ENCODE measurements at places on chromosomes 7 and 10.

GRCh38 chr7:19026888-19027287, 90.5 kb downstream of the TWIST1 start:
- DNase-seq: no peak

- no peak for DNase-seq
These were observed 96.5 kb downstream of the NRF1 start for GRCh38 chr7:129707910-129708499.

- no peak for DNase-seq
These were observed 1088.7 kb upstream of the AUTS2 start for GRCh38 chr7:68509603-68510002.

DNA sequence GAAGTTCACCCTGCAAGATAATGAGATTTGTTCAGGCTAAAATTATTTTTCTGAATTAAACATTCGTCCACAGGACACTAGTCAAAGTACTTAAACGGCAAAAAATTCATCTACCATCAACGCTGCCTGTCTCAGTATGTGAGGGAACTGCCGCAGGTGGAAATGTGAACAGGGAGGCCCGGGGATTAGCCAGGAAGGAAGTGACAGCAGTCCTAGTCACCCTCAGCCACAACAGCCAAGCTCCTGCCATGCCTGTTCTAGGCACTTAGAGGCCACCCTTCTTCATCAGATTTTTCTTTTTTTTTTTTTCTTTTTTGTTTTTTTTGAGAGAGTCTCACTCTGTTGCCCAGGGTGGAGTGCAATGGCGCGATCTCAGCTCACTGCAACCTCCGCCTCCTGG, 9.4 kb downstream of the NUDT5 start:
- no peak for DNase-seq

GRCh38 chr7:134197345-134197744, 70.2 kb downstream of the LRGUK start:
- DNase-seq: no peak

- DNase-seq: no peak
These were observed 16.7 kb downstream of the SKIDA1 start for GRCh38 chr10:21508706-21509331.

DNA sequence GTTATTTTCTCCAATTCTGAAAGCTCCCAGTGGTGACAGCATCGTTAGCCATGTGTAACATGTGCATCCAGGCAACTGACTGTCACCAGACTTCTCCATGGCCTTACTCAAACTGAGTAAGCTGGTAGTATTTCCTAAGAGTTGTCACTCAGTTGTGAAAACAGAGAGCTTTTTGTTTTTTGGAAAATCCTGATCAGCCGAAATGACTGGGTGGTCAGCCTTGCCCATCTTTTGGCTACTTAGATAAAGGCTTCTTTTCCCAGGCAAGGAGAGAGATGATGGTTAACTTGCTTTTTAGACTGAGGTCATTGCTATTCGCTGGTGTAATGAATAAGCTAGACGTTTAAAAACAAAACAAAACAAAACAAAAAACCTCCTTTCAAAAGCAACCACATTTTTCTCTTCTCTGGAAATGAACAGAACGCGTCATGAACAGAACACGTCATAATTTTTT, 159.5 kb upstream of the KLF14 start:
- DNase-seq: peak; percentile 40

- no peak for DNase-seq
These were observed 30.3 kb upstream of the ATXN7L1 start for GRCh38 chr7:105906695-105907094.

- no peak for DNase-seq
These were observed 79.6 kb upstream of the RET start for GRCh38 chr10:42997151-42997848.

DNA sequence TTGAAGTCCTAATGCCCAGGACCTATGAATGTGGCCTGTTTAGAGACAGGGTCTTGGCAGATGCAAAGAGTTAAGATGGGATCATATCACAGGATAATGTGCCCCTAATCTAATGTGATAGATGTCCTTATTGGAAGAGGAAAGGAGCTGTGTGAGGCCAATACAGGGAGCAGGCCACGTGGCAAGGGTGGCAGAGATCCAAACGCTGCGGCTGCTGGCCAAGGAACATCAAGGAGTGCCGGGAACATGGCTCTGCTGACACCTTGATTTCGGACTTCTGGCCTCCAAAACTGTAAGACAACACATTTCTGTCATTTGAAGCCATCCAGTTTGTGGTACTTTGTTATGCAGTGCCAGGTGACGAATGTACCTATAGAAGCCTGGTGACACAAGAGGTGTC, 37.7 kb upstream of the EZH2 start:
- no peak for DNase-seq

GRCh38 chr10:80144067-80144695, 11.7 kb downstream of the PLAC9 start:
- DNase-seq: no peak

- no peak for DNase-seq
These were observed 213.6 kb downstream of the DOCK4 start for GRCh38 chr7:111992601-111993000.

DNA sequence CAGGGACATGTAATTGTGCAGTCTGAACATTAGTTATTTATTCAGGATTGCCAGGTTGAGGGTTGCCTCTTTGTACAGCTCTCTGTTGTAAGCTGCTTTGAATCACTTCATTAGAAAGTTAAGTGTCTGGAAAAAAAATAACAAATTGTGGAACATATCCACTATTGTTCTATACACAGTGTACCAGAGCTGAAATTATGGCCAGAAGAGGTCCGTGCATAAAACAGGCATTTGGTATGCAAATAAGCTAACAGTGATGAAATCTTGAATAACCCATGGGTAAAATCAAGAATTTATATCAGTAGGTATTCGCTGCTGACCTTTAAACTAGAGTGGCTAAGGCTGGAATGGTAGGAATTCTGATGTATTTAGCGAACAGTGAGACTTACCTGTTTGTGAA, 152.1 kb downstream of the LHFPL3 start:
- no peak for DNase-seq

- DNase-seq: no peak
These were observed 593.1 kb downstream of the SORCS1 start for GRCh38 chr10:106571192-106571946.

- DNase-seq: no peak
These were observed 1.9 kb downstream of the DMTF1 start for GRCh38 chr7:87154166-87154565.

DNA sequence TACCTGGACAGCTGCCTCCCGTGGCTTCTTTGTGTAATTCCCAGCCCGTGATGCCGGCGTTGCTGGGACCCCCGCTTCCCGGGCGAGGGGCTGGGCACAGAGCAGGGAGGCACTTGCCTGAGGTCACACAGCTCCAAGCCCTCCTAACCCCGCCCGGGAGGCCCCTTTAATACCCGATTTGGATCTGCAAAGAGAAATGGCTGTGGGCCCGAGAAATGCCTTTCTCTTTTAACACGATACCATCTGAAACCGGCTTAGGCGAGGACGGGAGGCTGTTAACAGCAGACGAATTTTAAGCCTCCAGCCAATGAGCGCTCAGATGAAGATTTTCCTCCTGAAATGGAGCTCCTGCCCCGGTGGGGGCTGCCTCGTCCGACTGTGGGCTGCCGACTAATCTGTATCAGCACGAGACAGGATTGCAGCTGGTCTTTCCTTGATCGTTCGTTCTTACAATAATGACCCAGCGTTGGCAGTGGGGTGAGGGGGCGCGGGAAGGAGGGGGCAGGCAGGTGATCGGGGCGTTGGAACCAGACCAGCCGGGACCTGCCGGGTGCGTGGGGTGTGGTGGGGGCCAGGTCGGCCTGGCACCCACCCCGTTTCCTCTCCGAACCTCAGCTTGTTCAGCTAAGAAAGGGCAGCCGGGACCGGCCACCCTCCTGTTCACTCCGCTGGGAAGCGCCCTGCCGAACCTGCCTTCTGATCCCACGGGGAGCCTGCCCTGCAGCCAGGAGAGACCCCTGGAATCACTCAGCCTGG, 36.2 kb upstream of the FOXL3 start:
- DNase-seq: no peak

DNA sequence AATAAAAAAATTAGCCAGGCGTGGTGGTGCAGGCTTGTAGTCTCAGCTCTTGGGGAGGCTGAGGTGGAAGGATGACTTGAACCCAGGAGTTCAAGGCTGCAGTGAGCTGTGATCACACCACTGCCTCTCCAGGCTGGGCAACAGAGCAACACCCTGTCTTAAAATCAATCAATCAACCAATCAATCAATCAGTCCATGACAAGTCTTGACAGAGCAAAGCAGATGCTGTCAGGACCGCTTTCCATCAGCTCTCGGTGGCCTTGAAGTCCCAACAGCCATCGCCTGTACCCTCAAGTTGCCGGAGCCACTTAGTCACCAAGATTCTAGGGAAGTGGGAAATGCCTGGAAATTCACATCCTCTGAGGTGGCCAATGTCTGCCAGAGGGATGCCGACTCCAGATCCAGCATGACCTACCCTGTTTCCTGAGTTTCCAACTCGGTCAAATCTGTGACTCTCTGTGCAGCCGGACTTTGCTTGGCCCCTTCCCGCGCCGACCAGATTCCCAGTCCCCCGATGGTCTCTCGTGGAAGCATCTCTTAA, 871 bp upstream of the CCL24 start:
- no peak for DNase-seq

DNA sequence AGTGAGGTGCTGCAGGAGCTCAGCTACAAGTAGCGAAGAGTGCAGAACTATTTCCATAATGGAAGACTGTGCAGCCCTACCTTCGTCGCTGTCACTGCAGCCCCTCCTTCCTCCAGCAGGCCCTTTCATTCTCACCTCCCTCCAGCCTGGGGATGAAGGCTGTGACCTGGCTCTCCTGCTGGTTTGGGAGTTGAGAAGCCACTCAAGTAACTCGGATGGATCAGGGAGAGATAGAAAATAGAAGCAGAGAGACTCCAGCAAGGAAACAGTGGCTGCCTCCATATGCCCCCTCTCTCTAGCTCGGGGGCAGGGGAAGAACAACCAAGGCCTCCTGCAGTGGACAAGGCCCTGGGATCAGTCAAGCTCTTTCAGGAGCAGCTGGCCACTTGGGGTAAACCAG, 37.4 kb upstream of the NPFFR1 start:
- no peak for DNase-seq

DNA sequence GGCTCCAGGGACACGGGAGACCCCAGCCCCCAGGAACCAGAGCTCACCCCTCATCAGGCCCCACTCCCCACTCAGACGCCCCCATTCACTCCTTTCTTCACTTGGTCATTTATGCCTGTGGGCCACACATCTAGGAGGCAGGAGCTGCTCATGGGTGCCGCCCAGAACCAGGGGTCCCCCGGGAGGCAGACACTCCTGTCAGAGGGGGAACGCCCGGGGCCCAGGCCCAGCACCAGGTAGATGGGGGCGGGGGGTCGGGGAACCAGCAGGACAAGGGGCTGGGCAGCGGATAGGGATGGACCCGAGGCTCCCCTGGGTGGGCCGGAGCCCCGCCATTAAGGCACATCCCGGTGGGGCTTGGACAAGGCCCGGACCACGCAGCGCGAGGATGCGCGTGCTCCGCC, 11.8 kb downstream of the CALY start:
- DNase-seq: no peak

GRCh38 chr10:28494420-28494819, 38.5 kb upstream of the WAC start:
- DNase-seq: no peak

GRCh38 chr10:102611514-102612087, 32.7 kb upstream of the TRIM8 start:
- no peak for DNase-seq

GRCh38 chr7:76506081-76506440, 4.3 kb upstream of the UPK3B start:
- DNase-seq: no peak

DNA sequence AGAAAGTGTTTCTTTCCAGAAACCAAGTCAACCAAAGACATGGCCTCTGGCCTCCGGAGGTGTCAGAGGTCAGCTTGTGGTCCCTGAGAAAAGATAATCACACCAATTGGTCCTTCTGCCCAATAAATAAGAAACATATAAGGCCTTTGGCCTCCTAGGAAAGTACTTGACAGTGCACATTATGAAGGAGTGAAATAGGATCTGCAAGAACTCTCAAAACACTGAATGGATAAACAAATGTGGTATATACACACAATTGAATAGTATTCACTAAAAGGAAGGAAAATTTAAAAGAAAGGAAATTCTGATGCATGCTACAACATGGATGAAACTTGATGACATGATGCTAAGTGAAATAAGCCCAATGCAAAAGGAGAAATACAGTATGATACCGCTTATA, 35.4 kb upstream of the NRF1 start:
- DNase-seq: no peak

- no peak for DNase-seq
These were observed 8.4 kb downstream of the CYCS start for GRCh38 chr7:25116621-25117020.

GRCh38 chr7:133859871-133860450, 267.2 kb upstream of the LRGUK start:
- no peak for DNase-seq

GRCh38 chr7:85021101-85021704, 165.7 kb downstream of the SEMA3D start:
- no peak for DNase-seq

- no peak for DNase-seq
These were observed 2.8 kb downstream of the LIPM start for GRCh38 chr10:88805361-88805760.

DNA sequence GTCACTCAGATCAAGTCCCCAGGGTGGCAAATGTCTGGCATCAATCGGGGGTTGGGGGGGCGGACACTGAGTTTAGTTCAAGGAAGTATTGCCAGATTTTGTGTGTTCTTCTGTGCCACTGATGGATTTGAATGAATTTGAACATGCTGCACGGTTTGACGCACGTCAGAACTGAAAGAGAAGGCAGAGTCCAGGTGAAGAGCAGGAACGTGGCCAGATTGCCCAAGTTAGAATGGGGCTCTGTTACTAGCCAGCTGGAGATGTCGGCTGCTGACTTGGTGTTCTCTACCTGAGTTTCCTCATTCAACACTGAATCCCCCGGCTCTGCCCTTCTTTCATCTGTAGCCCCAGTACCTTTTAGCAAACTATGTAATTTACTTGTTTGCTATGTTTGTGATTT, 180.2 kb downstream of the PRKCQ start:
- DNase-seq: no peak

DNA sequence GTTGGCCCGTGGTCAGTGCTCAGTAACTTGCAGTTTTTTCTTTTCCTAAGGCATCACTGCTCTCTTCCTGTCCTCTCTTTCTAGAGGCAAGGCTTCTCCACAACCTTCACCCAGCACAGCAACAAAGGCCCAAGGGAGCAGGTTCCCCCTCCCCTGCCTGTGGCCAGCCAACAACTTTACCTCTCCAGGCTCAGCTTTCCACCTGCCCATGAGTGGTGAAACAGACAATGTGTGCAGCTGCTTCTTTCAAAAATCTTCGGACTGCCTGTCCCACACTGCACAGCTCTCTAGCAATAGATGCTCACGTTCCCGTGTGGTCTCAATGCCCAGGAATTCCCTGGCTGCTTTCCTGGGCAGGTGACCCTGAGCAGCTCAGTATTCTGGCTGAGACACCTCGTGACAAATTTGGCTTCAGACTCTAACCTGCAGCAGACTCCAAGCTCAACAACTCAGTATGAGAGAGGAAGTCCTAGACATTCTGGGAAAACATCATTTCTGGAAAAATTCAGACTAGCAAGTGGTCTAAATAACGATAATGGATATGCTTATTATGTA, 28.9 kb upstream of the TMEM72 start:
- DNase-seq: no peak

All from T-helper 2 cell treated with Interferon-gamma antibody and Interleukin-4, amounts not matched to agents 5 μg/mL and 100 μg/mL, for 36 hours (primary cell).